ENCODE measurements at places on chromosomes 1 and 21. TPM values are rescaled to one million over a fixed set of nuclear protein-coding genes. Genes with fewer than 3 reads are reported as not detected.

Gene MX2
- 11.3 TPM for total RNA-seq

DNA sequence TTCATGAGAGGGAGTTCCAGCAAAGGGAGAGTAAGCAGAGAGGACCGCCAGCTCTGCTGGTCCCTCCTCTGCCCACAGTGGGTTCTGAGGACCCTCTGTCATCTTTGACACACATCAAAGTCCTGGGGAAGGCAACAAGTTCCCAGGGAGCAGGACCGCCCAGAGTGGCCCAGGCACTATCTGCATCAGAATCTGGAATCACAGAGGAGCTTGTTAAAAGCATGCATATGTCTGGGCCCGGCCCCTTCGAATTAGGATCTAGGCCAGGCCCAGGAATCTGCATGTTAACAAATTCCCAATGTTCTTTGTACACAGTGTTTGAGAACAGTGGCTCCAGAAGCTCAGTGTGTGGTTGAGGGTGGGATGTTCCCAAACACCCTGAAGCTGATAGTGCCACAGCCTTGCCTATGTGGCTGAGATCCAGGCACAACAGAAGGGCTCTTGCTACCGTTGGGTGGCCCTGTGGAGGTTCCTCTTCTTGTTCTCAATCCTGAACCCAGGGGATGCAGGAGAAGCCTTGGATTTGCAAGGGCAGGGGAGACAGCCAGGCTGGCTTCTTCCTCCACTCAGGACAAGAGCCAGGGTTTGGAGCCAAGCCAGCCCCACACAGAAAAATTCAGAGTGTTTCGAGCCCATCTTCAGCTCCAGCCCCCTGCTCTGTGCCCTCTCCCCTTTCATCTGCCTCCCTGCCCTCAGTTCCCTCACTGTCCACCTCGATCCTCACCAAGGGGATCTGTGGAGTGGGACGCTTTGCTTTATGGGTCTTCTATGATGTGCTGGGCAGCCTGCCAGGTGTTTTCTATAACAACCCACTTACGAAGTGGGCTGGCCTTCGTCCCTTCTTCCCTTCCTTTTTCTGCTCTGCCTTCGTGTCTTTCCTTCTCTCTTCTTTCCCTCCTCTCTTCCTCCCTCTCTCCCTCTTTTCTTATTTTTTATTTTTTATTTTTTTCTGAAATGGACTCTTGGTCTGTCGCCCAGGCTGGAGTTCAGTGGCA lies 129.0 kb upstream of the TMPRSS2 start:
- no peak for DNase-seq

- peak; percentile 83 for DNase-seq
These were observed 709 bp downstream of the ZNF644 start for GRCh38 chr1:91020967-91021685.

DNA sequence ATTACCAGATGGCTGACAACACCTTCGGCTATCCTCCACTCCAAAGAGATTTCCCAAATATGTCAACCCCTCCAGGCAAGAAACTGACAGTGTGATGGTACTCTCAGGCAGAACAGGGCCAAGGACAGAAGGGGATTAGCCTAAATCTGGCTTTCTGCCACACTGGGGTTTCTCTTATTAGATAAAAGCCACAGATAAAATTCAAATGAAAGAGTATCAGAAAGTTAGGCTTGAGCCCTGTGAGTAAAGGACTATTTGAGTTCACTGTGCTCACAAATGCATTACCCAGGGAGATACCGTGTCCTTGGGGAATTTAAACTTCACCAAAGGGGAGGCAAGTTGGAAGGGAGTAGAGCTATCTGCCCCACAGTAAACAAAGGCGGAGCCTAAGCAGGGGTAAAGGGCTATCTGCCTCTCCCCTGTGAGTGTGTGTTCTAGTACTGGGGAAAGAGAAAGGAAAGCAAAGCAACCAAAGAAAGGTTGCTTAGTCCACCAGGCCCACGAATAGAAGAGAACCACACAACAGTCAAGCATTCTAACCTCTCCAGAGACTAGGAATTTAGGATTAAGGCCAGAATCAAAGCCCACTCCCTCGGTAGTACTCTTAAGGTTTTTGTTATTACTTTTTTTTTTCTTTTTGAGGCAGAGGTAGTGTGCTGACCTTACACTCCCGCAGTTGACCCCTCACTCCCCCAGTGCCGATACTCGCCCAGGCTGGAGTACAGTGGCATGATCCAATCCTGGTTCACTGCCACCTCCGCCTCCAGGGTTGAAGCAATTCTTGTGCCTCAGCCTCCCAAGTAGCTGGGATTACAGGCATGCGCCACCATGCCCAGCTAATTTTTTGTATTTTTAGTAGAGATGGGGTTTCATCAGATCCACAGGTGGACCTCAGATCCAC lies 12.7 kb downstream of the TPM3 start:
- no peak for DNase-seq

- no peak for DNase-seq
These were observed 108.5 kb upstream of the KIF26B start for GRCh38 chr1:245046315-245046714.

Gene LEMD1
- total RNA-seq: not detected

Gene TMPRSS15
- total RNA-seq: not detected

DNA sequence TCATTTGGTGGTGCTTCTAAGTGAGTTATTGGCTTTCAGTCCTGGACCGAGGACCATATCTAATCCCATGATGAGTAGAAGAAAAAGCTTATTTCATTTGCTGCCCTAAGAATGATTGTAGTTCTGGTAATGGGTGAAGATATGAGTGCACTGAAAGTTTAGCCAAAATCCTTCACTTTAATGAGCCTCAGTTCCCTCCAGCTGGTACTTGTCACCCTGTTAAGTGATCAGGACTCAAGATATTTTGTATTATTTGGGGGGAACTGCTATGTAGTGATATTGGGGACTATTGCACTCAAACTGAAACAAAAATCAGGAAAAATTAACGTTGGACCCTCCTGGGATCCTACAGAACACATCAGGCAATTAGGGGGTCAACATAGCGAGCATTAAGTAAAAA lies 165.9 kb downstream of the PRDM2 start:
- no peak for DNase-seq

- DNase-seq: peak; percentile 69
These were observed 102.8 kb downstream of the RHOU start for GRCh38 chr1:228837817-228838716.

Gene HSD3B1
- total RNA-seq: not detected

Gene VANGL2
- 10.6 TPM for total RNA-seq

DNA sequence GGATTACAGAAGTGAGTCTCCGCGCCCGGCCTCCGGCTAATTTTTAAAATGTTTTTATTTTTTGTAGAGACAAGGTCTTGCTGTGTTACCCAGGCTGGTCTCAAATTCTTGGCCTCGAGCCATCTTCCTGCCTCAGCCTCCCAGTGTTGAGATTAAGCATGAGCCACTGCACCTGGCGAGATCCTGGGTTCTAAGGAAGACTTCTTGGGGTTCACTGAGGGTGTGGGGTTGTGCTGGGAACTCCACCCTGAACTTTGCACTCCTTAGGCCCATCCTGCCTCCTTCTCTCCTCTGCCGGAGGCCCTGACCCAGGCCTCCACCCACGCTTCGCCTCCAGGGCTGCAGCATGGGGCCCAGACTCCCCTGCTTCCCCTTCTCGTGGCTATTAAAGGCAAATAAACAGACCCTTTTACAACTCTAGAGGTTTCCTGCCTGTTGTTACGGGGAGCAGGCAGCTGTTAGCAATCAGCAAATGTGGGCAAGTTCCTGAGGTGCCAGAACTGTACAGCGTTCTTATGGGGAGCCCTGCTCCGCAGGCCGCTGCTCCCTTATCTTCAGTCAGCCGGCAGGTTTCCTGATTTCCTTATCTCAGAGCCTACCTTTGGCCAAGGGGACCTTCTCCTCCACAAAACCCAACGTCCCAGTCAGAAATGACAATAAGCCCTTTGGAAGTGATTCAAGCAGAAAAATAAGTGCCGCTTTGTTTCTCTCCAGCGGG lies 41.0 kb upstream of the LIN9 start:
- DNase-seq: no peak

GRCh38 chr1:200302192-200302920 lies 107.5 kb downstream of the ZNF281 start:
- DNase-seq: peak; percentile 44

Gene SYPL2
- 9.4 TPM for total RNA-seq

DNA sequence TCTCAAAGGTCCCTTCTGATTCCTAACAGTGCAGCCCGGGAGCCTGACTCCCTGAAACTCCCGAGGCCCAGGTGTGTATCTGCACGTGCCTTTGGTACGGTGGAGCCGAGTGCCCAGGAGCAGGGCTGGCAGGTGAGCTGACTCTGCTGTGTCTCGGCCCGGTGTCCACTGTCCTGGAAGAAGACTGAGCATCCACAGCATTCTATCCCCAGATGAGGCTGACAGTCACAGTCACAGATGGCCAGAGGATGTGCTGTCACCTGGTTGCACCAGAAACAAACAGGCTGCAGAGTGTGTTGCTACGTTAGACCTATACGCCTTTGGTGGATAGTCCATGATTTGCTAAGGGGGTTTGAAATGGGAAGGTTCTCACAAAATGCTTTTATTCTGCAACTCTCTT lies 9.8 kb downstream of the ETV3L start:
- no peak for DNase-seq

- DNase-seq: peak; percentile 71
These were observed 45.5 kb downstream of the LPAR3 start for GRCh38 chr1:84847253-84848250.

Gene SPRR1A
- not detected for total RNA-seq

- DNase-seq: no peak
These were observed 719 bp downstream of the MFAP2 start for GRCh38 chr1:16979475-16980327.

- no peak for DNase-seq
These were observed 2.1 kb downstream of the HJV start for GRCh38 chr1:146019231-146020057.

GRCh38 chr1:12031039-12031980 lies 12.0 kb downstream of the MIIP start:
- DNase-seq: peak; percentile 67

GRCh38 chr1:204255225-204255624 lies 41.4 kb upstream of the GOLT1A start:
- DNase-seq: no peak

DNA sequence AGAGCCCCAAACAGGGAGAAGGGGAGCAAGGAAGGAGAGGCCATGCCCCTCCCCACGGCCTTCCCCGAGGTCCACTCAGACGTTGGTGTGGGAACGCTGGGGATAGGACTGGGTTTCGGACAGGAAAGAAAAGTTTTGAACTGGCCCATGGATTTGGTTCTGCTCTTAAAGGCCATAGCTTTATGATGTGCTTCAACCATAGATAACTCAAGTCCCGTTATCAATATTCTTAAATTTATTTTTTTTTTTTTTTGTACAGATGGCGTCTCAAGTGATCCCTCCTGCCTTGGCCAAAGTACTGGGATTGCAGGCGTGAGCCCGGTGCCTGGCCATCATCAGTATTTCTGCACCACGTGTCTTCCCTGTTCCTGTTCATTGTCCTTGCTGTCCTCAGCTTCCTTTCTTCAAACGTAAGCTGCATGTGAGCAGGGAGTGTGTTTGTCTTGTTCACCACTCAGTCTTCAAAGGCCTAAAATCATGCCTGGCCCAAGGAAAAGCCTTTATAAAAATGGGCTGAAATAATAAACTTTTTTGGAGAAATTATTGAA lies 820 bp upstream of the KRTAP10-1 start:
- no peak for DNase-seq

- DNase-seq: no peak
These were observed 41.1 kb upstream of the ZNF124 start for GRCh38 chr1:247212627-247213617.

DNA sequence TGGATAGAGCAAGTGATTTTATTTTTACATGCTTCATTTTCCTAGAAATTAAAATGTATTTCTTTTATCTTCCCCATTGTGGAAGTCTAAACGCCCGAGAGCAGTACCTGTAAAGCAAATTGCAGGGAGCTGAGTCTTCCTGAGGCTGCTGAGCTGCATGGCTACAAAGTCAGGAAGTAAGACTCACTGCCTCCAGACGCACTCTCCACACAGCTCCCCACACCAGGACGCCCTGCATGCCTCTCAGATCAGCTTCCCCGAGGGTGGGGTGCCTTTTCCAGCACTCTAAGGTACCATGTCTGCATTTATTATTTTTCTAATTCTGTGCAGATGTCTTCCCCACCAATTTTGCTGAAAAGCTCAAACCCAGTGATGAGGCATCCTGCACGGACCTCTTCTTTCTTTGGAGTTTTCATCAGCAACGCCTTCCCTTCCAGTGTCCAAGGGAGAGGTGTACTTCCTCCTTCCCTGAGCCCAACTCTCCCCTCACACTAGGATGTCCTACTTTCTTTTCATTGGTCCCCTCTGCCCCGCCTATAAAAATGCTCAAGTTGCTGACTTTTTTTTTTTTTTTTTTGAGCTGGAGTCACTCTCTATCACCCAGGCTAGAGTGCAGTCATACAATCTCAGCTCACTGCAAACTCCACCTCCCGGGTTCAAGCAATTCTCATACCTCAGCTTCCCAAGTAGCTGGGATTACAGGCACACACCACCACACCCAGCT lies 114.7 kb downstream of the PCNX2 start:
- DNase-seq: no peak

Gene GCSAML
- total RNA-seq: not detected

Gene TCHH
- total RNA-seq: 0.11 TPM

DNA sequence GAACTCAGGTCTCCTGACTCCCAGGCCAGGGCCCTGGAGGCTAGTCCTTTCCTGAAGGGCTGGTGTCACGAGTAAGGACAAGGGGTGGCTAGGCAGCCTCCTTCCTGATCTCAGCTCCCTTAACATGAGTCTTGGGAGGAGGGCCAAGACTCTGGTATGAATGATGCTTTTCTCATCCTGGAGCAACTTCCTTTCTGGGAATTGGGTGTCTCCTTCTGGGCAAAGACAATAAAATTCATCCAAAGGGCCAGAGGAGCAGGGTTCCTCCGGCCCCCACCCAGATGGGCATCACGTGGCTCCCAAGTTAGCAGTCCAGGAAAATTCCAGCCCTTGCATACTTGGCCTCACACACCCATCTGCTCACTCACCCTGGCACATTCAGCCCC lies at the start of gene FAM167B:
Gene FAM167B, plus strand, starts transcription at position 335 of the 386 bp plus-strand sequence. CDS start 200 bp downstream, outside the sequence.
- peak; percentile 60 for DNase-seq

GRCh38 chr1:52281518-52281917 lies 84.5 kb downstream of the CC2D1B start:
- no peak for DNase-seq

GRCh38 chr1:44524655-44525500 lies 119.8 kb downstream of the RNF220 start:
- DNase-seq: no peak

Gene EPRS1
- total RNA-seq: 61.2 TPM

DNA sequence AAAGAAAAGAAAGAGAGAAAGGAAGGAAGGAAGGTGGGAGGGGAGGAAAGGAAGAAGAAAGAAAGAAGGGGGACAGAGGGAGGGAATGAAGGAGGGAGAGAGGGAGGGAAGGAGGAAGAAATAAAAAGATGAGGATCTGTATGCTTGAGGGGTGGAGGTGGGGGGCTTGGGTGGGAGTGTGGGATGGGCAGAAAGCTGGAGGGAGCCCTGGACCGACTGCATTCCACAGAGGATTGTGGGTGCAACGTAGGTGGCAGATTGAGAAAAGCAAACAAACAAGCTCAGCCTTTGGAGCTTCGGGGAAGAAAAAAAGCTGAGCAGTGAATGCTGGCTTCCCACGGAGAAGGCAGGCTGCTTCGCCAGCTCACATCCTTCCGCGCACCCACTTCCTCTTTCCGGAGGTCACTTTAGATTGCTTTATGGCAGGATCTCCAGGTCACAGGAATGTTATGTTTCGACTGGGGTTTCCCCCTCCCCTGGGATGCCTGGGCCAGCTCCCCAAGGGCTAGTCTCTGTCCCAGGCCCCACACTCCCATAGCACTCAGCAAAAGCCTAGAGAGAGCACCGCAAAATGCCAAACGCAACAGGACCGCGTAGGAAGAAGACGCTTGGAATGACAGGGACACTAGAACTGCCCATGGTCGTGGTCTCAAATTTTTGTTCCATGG lies 20.7 kb upstream of the LGALS8 start:
- DNase-seq: peak; percentile 60

Data from right cardiac atrium (tissue), 5 donors.